ENCODE measurements at places on chromosomes 6 and 20. TPM values are rescaled to one million over a fixed set of nuclear protein-coding genes. Genes with fewer than 3 reads are reported as not detected.

Gene VGLL2
- total RNA-seq, result not detected

Gene FNDC1
- 2.5 TPM for total RNA-seq

Gene ACAT2
- total RNA-seq, result 16.5 TPM

Gene VSTM2L
- total RNA-seq, result 3.1 TPM

Gene ZSCAN23
- 4.5 TPM for total RNA-seq

Gene SULF2
- total RNA-seq, result 85.8 TPM

Gene CGA
- not detected for total RNA-seq

Gene SLC22A7
- total RNA-seq, result not detected

Gene CALHM6
- 1.8 TPM for total RNA-seq

DNA sequence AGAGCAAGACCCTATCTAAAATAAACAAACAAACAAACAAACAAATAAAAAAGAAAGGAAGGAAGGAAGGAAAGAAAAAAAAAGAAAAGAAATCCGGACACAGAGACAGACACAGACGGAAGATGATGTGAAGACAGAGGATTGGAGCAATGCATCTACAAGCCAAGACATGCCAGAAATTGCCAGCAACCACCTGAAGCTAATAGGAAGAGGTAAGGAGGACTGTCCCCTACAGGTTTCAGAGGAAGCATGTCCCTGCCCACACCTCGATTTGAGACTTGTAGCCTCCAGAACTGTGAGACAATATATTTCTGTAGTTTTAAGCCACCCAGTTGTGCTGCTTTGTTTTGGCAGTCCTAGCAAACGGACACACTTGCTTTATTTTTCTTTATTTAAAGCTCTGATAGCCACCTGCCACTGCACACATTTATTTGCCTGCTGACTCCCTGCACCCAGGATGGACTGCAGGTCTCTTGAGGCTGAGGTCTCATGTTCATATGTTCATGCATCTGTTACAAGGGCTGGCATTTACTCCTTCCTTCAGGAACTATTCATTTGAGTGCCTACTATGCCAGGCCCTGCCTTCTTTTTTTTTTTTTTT, 20.7 kb upstream of the ZMYND8 start:
- no peak for DNase-seq

DNA sequence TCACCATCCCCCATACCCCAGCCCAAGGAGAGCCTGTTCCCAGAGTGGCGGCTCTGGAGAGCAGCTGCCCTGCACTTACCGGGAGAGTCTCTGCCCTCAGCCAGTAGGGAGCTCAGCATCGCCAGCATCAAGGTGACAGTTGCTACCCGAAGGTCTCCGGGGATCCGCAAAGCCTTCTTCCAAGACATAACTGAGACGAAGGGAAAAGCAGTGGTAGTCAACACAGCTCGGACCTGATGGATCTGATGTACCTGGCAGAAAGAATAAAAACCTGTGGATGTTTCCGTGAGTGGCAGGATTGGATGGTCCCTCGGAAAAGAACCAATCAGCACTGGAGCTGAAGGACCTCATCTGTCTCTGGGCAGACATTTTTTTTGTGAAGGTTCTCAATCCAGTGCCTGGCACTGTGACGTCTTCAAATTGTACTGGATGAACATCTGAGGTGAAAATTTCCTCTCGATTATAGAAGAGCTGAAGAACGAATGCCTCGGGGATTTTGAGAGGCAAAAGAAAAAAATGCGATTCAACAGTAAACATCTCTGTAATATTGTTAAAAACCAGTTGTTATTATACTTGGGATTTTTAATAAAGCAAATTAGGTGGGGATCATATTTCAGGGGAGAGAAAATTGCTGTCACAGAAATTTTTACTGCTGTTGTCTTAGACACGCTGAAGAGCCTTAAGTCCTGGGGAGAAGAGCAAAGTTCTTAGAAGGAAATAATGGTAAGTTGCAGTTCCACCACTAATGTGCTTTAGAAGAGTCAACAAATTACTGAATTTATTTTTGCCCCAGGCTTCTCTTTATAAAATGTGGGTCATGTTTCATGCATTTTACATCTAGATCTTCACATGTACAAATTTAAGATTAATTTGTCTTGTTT, at the start of gene HLA-DQB1:
TSS of gene HLA-DQB1 (minus strand) at position 238 of the 881 bp plus-strand sequence. CDS start at position 188, 50 bp downstream.
- no peak for DNase-seq

- DNase-seq, result peak; percentile 77
These were observed 625.4 kb downstream of the QKI start for GRCh38 chr6:164039954-164040375.

DNA sequence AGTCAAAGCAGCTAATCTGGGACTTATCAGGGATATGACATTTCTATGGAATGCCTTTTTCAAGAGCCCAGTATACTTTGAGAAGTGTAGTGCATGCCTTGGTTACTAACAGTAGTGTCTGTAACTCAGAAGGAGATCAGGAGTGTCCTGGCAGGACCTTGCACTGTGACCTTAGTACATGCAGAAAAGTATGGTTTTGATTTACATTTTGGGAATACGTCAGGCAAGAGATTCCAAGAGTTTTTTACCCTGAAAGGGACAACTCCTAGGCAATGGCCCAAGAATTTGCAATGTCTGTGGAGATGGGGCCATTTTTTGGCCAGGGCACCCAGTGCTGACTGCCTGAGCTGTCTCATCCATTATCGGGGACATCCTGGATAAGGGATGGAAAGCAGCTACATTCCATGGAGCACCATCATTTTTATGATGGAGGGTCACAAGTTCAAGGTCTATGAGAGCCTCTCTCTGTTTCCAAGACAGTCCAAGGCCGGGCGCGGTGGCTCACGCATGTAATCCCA, 80.2 kb downstream of the FAM50B start:
- peak; percentile 61 for DNase-seq

- no peak for DNase-seq
These were observed 175.0 kb downstream of the CBLN4 start for GRCh38 chr20:55830121-55830827.

- DNase-seq, result no peak
These were observed 365.4 kb downstream of the TFAP2B start for GRCh38 chr6:51184046-51184445.

- no peak for DNase-seq
These were observed 77.6 kb upstream of the MOCS1 start for GRCh38 chr6:40011844-40012243.

GRCh38 chr6:14082771-14083170, 34.8 kb upstream of the CD83 start:
- DNase-seq, result no peak

DNA sequence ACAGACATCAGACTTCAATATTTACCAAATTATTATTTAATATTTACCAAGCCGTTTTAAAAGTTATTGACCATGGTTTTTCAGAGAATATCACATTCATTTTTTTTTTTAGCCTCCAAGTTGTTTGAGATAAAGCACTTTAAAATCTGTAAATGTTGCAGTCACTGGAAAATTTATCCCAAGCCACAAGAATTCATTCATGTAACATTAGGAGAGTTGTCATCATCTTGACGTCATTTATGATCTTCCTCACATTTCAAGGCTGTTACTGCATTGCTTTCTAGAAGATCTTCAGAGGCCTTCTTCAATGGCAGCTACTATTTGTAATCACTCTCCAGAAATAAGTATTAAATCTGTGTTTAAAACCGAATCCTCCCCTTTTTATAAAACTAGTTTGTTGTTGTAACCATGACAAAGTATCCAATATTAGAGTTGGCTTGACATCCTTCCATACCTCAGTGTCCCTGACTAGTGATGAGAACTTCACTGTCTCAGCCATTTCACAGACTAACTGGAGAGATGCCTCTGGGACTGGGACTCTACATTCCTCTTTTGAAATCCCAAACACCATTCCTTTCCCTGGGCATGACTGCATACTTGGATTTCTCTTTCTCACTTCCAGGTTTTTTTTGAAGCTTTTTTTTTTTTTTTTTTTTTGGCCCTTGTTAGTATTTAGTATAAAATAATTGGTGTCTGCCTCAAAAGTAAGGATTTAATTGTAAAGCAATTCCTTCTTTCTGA, 100.1 kb downstream of the ZFAND3 start:
- no peak for DNase-seq

DNA sequence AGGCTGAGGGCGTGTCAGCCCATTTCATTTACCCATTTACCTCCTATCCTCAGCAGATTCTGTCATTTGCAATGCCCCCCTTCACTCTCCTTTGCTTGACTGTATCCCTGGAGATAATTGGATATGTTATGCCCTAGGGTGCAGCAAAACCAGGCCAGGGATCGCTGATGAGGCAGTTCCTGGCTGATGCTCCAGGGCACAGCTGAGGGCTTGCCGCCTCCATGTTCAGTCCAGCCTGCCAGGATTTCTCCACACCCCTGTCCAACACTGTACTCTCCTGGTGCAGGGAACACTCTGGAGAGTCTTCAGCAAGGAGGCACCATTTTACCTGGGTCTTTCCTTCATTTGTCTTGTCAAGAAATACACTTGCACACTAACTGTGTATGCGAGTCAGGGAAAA, 532.1 kb upstream of the CHD6 start:
- no peak for DNase-seq

- DNase-seq, result no peak
These were observed 530.4 kb upstream of the MARCKS start for GRCh38 chr6:113326781-113327180.

GRCh38 chr6:79042799-79043126, 35.3 kb downstream of the PHIP start:
- no peak for DNase-seq

- DNase-seq, result no peak
These were observed 401.5 kb upstream of the ADGRB3 start for GRCh38 chr6:68233623-68234022.

DNA sequence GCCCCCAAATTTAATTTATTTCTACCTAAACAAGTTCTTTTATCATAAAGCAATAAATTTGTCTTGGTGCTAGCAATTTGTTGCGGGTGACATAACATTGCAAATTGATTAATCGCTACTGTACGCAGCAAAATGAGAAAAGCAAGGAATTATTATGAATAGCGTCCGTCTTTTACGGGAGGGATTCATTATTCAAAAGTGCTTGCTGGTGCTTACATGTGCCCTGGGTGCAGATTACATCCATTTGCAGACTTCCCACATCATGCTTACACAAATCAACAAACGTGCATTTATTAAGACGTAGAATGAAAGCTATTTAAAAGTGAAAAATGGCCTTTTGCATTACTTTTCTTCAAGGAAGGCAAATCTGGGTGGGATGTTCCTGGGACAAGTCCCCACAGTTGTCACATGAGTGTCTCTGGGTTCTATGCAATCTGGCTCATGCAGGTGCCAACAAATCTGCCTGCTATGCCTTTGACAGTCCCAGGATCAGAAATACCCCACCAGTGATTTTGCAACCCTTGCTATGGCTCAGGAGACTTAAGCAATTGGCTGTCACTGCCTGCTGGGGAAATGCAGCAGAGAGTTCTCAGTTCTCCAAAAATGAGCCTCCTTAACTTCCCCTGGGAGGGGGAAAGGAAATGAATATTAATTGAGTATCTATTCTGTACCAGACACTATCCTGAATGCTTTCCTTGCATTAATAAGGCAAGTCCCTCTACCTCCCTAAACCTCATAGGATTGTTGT, 30.1 kb upstream of the MAFB start:
- no peak for DNase-seq

- DNase-seq, result no peak
These were observed 9.4 kb downstream of the FRK start for GRCh38 chr6:116051244-116051643.

GRCh38 chr20:36670665-36671357, 24.8 kb upstream of the SLA2 start:
- DNase-seq, result no peak

GRCh38 chr6:72789145-72789544, 167.3 kb downstream of the KCNQ5 start:
- DNase-seq, result no peak

DNA sequence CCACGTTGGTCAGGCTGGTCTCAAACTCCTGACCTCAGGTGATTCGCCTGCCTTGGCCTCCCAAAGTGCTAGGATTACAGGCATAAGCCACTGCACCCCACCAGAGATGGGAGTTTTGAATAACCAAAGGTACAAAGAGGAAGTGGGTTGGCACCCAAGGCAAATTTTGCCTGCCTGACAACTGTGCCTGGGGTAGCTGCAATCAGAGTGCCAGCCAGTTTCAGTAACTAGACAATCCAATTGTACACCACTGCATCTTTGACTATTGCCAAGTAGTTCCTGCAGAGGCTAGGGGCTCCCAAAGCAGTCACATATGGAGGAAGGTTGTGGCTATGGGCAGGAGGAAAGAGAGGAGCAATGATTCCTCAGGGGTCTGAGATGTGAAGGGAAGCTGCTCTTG, 16.6 kb downstream of the ZC3H12D start:
- no peak for DNase-seq

GRCh38 chr6:116836606-116837342, 7.9 kb upstream of the GPRC6A start:
- no peak for DNase-seq

- no peak for DNase-seq
These were observed 495.4 kb downstream of the BTBD3 start for GRCh38 chr20:12413116-12413515.

DNA sequence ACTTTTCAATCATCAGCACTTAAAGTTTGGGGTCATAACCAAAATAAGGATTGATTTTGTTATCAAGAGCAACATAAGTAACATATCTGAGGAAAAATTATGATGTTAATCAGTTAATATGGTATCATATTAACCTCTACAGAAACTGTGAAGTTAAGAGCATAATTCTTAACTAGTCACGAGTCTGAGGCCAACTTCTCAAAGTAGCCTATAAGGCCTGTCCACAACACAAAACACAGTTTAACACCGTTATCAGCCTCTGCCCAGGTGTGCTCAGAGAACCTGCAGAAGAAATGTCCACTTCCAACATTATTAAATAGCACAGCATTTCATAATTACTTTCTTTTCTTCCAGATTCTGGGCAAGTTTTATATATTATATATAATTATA, 1.1 kb downstream of the STX7 start:
- no peak for DNase-seq

DNA sequence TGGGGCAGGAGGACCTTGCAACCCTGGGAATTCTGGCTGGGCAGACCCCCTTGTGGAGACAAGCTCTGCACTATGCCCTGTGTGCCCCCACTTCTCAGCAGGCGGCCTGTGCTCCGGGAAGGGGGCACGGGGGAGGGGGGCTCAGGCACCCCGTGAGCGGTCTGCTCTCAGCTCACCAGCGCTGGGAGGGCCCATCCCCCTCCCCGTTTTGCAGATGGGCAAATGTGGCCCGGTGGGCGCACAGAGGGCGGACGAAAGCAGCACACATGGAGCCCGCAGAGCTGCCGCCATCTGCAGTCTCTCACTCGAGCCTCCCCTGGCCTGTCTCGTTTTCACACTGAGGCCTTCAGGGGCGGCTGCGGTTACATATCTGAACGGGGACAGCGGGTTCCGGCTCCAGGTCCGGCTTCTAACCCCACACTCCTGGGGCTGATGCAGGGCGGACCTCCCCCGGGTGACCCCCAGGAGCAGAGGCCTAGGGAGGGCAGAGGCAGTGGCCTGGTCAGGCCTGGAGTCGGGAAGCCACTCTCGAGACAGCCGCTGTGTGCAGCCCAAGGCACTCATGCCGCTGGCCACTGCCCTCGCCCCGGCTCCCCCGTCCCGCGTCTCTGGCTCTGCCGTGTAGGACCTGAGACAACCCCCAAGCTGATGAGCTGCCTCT, 13.9 kb downstream of the CHRNA4 start:
- no peak for DNase-seq

GRCh38 chr20:32752458-32753250, 9.4 kb upstream of the COMMD7 start:
- DNase-seq, result no peak

- no peak for DNase-seq
These were observed 46.2 kb downstream of the CDS2 start for GRCh38 chr20:5172903-5173463.

- DNase-seq, result no peak
These were observed 5.5 kb upstream of the CD40 start for GRCh38 chr20:46112430-46113112.

- DNase-seq, result no peak
These were observed 132.2 kb upstream of the INSM1 start for GRCh38 chr20:20235681-20236080.

GRCh38 chr6:150632785-150633485, 33.2 kb downstream of the PLEKHG1 start:
- DNase-seq, result no peak

All from aorta (tissue), 5 donors.